Left forelimb (tissue), 1 donor: ENCODE measurements at places on chromosomes 16 and 17.

DNA sequence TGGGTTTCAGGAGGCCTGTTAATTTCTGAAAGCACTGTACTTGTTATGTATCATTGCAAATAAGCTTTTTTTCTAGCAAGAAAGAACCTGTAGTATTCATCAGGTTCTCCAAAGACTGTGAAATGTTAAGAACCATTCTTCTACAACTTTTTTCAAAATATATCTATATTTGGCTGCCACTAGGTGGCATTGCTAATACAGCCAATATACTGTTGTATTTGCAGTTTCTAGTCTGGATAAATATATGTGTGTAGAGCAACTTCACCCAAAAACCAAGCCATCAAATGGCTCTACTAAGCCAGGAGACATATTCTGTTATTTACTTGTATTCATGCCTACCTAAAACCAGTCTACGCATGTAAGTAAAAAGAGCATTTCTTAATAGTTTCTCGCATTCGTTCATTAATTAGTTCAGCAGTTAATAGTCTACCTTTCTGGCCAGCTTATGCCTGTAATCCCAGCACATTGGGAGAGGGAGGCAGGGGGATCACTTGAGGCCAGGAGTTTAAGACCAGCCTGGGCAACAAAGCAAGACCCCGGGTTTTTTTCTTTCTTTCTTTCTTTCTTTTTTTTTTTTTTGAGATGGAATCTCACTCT lies 39.5 kb downstream of the VMP1 start:
- no peak for DNase-seq

DNA sequence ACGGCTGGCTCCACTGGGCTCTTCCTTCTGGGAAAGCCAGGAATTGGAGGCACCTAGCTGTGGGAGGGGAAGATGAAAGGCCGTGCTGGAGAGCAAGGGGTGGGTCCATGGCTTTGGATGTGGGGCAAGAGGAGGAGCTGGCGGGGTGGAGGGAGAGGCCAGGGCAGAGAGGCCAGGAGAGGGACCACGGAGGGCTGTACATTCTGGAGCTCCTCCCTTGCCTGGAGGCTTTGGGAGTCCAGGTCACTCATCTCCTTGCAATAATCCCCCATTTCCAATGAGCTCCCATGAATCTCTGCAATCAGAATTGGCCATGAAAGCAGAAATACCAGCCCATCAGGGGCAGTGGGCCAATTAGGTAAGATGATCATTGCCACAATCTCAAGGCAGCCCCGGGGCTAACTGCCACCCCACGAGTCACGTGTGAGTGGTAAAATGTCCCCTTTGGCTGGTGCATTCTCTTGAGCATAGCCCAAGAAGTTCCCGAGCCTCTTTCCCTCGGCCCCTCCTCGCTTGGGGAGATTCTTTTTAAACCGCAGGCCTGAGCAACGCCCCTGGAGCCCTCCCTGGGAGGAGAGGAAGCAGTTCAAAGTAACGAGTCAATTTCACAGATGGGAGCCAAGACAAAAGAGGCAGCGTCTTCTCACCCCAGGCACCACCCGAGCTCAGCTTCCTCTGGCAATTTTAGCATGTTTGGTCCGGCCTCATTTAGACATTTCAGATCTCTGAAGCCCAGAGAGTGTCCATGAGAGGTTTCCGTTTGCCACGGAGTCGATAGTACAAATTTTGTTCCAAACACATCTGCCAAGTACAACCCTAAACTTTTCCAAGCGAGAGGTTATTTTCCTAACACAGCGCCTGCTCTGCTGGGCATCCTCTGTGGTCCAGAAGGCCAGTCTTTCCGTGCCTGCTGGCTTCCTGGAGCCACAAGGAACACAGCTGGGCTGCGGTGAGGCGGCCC lies 13.4 kb downstream of the RTN4RL1 start:
- peak; percentile 68 for DNase-seq

DNA sequence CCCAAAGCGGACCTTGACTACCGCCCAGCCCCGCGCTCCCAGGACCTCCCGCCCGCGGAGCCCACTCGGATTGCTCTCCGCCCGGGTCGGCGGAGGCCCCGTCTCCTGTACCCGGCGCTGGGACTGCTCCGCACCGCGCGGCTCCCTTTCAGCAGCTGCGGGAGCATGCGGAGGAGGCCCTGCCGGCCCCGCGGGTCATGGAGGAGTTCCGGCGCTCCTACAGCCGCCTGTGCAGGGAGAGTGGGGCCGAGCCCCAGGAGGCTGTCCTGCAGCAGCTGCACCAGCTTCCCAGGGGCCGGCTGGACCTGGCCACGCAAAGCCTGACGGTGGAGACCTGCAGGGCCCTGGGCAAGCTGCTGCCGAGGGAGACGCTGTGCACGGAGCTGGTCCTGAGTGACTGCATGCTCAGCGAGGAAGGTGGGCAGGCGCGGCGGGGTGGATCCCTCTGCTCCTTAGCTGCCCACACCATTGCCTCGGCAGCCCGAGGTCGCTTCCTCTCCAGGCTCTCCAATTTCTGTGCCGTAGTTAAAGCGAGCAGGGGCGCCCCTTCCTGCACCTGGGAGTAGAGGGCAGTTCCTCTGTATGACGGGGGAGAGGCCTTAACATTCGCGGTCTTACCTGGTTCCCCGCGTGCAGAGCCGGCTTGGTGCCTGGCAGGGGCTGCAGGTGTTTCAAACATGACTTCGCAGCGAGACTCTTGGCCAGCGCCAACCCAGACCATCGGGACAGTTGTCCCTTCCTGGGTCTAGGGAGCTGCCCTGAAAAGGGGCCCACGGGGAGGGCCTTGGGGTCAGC lies 539 bp downstream of the LRRC45 start:
- DNase-seq, result no peak

- no peak for DNase-seq
These were observed 77.1 kb upstream of the RCVRN start for GRCh38 chr17:9982159-9982558.

- DNase-seq, result no peak
These were observed 31.7 kb downstream of the RPH3AL start for GRCh38 chr17:320809-321385.
